ENCODE measurements at places on chromosomes 2 and 18.

GRCh38 chr2:38438883-38439612 is 62.0 kb upstream of the ATL2 start:
- no peak for DNase-seq

GRCh38 chr2:29528891-29529520 is 392.4 kb downstream of the ALK start:
- DNase-seq, result no peak

- DNase-seq, result peak; percentile 41
Observed at GRCh38 chr2:43462866-43463641, 132.8 kb downstream of the THADA start.

DNA sequence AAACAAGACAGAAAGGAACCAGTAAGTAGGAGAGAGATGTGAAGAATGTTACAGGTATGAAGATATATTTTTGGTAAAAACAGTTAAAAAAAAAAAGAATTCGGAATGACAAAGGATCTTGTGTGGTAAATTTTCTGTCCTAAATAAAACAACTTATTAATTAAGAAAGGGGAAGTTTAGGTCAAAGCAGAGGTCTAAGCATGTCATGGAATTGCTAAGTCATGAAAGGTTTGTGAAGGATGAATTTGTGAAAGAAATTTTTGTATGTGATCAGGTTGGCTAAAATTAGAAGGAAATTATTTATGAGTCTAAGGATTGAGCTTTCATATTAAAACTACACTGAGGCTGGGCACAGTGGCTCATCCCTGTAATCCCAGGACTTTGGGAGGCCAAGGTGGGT is 11.1 kb upstream of the ALPG start:
- DNase-seq, result no peak

GRCh38 chr2:149365931-149366583 is 35.7 kb downstream of the LYPD6 start:
- no peak for DNase-seq

GRCh38 chr2:141911485-141912066 is 219.2 kb downstream of the LRP1B start:
- peak; percentile 41 for DNase-seq

DNA sequence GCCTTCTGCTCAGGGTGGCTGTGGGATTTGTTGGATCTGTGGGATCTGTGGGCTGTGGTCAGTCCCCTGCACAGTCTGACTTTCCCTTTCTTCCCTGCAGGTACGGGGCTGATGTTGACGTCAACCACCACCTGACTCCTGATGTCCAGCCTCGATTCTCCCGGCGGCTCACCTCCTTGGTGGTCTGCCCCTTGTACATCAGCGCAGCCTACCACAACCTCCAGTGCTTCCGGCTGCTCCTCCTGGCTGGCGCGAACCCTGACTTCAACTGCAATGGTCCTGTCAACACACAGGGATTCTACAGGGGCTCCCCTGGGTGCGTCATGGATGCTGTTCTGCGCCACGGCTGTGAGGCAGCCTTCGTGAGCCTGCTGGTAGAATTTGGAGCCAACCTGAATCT is 17.5 kb downstream of the ASB1 start:
- no peak for DNase-seq

DNA sequence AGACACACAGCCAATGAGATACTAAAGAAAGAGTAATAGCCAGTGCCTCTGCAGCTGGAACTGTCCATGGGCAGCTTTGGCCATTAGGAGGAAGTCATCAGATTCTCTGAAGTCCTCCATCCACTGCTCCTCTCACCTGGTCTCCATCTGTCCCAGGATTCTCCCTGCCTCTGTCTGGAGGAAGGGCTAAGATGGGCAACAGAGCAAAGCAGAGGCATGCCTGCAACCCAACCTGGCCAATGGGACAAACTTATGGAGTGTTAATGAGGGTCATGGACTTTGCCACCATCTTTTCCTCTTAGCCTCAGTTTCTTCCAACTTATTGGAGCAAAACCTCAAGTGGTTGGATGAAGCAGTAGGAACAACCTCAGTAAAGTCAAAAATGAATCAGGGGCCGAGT is 91.5 kb upstream of the SIX3 start:
- DNase-seq, result no peak

DNA sequence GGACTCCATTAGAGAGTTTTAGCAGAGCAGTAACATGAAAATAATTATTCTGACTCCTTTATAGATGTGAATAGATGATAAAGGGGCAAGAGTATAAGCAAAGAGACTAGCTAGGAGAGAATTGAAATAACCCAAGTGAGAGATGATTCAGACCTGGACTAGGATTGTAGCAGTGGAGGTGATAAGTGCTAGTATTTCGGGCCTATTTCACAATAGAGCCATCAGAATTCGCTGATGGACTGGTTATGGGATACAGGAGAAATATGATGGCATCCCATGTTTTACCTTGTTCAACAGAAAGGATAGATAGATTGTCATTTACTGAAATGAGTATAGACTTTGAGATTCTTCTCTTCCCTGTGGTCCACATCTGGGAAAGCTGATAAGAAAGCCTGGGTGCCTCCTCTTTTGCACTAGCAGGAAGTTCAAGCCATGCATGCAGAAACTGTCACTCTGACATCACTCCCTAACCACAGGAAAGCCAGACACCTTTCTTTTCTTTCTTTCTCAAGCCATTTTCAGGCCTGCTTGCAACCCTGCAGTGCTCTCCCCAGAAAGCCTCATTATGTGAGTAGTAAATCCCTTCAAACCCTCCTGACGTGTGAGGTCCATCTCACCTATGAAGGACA is 25.3 kb downstream of the DYNAP start:
- DNase-seq, result no peak

GRCh38 chr2:1758774-1759610 is 14.7 kb upstream of the PXDN start:
- no peak for DNase-seq

GRCh38 chr2:177629357-177630024 is 236.9 kb downstream of the AGPS start:
- DNase-seq, result no peak

GRCh38 chr2:206515580-206515979 is 72.2 kb downstream of the ADAM23 start:
- DNase-seq, result no peak

DNA sequence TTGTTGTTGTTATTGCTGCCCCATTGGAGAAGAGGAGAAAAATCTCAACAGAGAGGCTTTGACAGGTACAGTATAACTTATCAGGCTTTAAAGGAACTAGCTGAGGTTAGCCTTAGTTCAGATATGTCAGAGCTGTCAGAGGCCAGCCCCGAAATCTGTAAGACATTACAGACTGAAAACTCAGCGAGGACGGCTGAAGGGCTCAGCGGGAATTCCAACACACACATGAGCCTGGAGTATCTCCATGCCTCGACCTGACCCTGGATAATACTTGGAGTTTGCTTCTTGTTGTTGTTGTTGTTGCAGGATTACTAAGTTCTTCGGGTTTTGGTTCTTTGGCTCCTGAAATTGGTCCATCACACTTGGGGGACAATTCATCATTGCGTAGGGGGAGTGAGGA is 166.9 kb downstream of the MIB1 start:
- DNase-seq, result no peak

GRCh38 chr2:128317181-128317898 is 1.3 kb downstream of the HS6ST1 start:
- no peak for DNase-seq

DNA sequence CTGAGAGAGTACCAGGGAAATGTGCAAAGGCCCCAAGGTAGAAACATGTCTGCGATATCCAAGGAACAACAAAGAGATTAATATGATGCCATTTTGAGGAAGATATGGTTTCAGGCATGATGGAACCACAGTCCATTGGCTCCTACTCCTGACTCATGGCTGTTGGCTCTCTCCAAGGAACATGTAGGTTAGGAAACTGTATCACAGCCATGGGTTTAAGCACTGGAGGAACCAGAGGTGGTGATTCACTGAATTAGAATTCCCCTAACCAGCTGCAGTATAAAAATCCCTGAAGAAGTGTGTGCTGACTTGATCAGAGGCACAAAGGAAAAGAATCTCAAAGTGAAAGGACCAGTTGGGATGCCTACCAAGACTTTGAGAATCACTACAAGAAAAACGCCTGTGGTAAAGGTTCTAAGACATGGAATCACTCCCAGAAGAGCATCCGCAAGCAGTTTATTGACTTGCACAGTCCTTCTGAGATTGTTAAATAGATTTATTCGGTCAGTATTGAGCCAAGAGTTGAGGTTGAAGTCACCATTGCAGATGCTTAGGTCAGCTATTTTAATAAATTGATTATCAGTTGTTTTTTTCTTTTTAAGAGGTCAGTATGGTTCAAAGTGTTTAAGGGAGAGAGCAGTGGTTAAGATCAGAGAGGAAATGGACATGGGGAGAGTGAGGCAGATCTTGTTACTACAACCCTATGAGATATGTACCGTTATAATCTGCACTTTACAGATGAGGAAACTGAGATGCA is 110.7 kb upstream of the OTX1 start:
- no peak for DNase-seq
